Right ventricle myocardium superior (tissue), 1 donor: ENCODE measurements at places on chromosomes 5 and 9. TPM values are rescaled to one million over a fixed set of nuclear protein-coding genes. Genes with fewer than 3 reads are reported as not detected.

The ALDOB gene
- total RNA-seq: 0.56 TPM

The FCN2 gene
- total RNA-seq: 0.30 TPM

The ZCCHC7 gene
- total RNA-seq: 6.3 TPM

The VAV2 gene
- total RNA-seq: 4.9 TPM

The RASGEF1C gene
- total RNA-seq: 0.59 TPM

The EPB41L4A gene
- total RNA-seq: 20.5 TPM

The HTR4 gene
- 0.22 TPM for total RNA-seq

The SNAPC3 gene
- total RNA-seq: 32.1 TPM

The PTGES2 gene
- 155 TPM for total RNA-seq

The CER1 gene
- not detected for total RNA-seq

DNA sequence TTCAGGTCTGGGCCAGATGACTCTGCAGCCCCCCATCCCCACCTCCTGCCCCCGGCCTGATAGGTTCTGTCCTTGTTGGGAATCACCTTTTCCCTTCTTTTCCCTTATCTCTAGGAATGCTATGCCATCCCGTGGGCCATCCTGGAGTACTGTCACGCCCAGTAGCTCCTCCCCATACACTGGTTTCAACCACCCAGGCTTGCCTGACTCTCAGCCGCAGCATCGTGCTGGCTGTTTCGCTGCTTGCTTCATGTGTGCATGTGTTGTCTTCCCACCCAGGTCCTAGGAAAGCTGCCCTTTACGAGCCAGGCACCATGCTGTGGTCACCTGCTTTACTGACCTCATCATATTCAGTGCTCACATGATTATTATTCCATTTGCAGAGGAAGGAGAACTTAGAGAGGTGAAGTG is 71.8 kb downstream of the ANGPTL2 start:
- no peak for DNase-seq

DNA sequence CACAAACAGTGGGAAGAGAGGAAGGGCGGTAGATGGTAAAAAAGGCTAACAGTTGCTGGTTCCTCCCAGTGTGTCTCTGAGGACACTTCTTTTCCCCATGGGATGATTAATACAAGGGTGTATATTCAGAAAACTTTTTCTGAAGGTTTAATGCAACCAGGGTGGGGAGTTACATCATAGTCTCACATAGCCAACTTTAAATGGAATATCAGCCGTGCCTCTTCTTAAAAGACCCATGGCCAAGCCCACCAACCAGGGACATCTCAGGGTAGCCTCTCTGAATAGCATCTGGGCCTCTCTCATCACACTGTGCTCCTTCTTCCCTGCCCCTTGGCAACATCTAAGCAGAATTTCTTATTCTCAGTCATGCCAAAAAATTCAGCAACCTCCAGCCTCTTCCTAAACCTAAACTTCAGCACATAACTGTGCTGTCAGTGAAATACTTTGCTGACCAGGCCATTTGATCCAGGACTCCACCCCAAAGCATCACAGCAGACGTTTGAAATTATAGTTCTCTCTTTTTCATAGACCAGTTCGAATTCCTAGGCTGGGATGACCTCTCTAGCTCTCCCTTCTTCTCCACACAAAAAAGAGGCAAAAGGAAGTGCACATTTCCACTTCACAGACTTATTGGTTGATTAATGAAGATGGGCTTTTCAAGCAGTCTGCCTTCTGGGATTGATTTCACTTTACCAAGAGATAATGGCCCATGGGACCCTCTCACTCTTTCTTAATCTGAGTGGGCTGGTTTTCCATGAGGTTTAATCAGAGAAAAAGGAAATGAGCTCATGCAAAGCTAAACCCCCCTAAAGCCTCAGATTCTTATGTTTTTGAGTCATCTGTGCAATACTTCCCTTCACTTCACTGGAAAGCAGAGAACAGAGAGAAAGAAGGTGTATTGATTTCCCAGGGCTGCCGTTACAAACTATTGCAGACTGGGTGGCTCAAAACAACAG is 85.1 kb upstream of the RAI14 start:
- no peak for DNase-seq

DNA sequence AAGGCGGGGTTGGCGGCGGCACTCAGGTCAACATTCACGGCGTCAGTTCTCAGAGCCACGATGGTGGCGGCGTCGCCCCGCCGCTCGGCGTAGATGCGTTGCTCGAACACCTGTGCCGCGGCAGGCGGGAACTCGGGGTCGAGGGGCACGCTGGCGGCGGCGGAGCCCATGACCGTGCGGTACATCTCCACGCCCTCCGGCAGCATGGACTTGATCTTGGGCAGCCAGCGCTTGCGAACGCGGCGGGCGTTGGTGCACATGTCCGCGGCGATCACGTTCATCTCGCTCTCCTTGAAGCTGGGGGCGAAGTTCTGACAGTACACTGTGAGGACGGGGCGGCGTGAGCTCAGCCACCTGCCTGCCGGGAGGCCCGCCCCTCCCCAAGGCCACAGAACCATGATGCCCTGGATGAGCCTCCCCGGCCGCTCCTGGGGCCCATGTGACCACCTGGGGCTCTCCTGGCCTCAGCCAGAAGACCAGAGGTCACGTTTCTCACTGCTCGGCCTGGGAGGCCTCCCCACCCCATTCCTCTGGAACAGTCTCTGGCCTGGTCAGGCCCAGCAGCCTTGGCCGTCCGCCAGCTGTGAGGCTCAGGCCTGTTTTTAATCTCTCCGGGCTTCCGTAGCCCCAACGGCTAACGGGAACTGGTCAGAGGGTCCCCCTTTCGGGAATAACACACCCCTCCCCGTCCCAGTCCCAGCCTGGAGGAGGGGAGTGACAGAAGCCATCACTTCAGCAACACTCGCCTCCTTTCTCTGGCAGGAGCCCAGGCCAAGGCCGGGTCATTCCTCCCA is 50.7 kb upstream of the UBAC1 start:
- DNase-seq: peak; percentile 94

DNA sequence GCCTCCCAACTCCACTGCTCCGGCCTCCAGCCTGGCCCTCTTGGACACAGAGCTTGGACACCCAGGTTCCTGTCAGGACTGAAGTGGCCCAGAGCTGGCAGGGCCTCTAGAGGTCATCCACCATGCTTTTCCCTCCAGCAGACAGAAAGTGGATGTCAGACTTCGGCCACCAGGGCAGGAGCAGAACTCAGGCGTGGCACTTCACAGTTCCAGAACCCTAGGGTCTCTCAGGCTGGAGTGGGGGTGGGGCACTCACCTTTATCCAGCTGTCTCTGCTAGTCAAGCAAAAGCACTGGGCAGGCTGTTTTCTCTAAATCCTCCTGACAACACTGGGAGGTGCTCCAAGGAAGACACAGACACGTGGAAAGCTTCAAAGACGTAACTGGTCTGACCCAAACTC is 35.6 kb upstream of the N4BP3 start:
- DNase-seq: no peak

DNA sequence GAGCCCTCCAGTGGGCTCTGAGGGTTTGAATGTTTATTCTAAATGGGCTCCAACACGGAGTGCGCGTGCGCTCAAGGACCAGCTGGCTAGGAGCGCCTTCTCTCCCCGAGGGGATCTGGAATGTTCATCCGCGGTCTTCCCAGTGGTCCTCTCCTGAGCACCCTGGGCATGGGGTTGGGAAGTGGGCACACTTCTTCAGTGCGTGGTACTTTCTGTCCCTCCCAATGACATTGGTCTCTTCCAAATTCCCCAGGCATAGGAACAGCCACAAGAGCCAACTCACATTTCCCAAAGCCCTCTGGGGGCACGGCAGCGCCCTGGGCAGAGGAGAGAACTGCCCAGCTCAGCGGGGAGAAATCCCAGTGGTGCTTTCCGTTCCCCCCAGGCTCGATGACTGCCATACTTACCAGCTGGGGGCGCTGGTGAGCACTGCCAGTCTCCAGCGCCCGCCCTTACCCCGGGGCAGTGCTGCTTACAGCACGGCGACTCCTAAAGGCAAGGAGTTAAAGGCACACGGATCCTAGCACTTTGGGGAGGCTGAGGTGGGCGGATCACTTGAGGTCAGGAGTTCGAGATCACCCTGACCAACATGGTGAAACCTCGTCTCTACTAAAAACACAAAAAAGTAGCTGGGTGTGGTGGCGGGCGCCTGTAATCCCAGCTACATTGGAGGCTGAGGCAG is 29.9 kb upstream of the OBP2B start:
- DNase-seq: peak; percentile 76

DNA sequence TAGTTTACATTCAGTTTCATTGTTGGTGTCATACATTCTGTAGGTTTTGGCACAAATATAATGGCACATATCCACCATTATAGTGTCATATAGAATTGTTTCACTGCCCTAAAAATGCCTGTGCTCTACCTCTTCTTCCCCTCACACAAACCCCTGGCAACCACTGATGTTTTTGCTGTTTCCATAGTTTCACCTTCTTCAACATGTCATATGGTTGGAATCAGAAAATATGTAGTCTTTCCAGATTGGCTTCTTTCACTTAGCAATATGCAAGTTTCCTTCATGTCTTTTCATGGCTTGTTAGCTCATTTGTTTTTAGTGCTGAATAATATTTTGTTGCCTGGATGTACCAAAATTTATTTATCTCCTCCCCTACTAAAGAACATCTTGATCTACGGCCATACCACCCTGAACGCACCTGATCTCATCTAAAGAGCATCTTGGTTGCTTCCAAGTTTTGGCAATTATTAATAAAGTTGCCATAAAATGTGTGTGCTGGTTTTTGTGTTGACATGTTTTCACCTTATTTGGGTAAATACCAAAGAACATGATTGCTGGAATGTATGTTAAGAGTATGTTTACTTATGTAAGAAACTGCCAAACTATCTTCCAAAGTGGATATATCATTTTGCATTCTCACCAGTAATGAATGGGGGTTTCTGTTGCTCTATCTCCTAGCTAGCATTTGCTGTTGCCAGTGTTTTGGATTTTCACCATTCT is 17.0 kb upstream of the CDK20 start:
- no peak for DNase-seq

GRCh38 chr5:84438456-84438855 is 53.8 kb upstream of the EDIL3 start:
- DNase-seq: no peak

DNA sequence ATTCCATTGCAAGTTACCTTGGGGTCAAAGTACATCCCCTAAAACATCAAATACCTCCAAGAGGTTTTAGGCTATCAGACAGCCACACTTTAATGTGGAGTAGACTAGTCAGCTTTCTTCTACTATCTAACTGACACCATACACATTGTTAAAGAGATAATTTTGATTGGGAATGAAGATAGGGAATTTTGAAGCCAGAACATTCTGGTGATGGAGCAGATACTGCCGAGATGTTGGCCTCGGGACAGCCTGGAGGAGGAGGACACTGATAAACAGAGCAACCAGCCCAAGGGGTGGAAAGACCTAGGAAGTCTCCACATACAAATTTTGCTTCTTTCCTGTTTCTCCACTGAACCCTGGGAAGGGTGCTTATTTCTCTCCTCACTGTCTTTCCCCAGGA is 14.9 kb downstream of the TJP2 start:
- DNase-seq: no peak

DNA sequence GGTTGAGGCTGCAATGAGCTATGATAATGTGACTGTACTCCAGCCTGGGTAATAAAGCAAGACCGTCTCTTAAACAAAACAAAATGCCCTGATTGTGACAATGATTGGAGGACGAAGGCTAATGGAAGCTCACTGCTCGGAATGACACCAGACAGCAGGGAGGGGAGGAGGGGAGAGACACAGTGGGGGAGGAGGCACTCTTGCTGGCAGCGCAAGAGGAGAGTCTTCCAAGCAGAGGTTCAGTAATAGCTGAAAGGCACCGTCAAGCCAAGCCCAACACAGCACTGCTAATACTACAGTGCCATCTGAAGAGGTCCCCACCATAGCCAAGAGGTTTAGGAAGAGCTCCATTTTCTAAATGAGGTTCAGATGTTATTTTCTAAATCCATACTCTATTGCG is 102.3 kb downstream of the GLDC start:
- no peak for DNase-seq

DNA sequence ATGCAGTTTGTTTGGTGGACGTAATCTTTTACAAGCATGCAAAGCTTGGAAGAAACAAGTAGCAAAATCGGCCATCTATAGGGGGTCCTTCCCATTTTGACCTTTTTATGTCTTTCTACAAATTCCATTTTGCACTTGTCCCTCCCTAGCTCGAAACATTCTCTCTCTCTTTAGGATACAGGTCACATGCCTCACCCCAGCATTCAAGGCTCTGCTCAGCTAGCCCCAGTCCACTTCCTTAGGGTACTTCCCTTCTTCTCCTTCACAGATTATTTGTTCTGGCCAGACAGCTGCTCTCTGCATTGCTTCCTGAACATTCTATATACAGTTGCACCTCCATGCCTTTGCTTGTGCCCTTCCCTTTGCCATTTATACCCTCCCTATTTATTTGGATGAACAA is 31.7 kb upstream of the TRIM14 start:
- no peak for DNase-seq

DNA sequence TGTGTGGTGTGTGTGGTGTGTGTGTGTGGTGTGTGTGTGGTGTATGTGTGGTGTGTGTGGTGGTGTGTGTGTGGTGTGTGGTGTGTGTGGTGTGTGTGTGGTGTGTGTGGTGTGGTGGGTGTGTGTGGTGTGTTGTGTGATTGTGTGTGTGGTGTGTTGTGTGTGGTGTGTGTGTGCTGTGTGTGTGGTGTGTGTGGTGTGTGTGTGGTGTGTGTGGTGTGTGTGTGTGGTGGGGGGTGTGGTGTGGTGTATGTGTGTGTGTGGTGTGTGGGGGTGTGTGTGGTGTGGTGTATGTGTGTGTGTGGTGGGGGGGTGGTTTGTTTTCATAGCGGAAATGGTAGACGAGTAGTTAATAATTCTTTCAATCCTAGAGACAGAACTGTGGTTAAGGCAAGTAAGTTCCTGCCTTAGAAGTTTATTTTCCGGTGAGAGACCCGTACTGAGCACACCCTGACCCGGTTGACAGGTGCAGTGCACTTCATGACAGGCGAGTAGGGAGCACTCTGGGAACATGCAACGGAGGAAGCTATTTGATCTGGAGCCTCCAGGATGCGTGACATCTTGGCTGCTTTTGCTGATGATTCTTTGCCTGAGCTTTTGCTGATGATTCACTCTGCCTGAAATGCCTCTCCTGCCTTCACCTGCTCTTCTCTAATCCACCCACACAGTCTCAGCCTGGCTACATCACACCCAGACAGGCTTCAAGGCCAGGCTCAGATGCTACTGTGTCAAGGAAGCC is 21.7 kb upstream of the FAT2 start:
- no peak for DNase-seq

GRCh38 chr9:136493567-136493971 is 10.7 kb upstream of the SEC16A start:
- DNase-seq: no peak

DNA sequence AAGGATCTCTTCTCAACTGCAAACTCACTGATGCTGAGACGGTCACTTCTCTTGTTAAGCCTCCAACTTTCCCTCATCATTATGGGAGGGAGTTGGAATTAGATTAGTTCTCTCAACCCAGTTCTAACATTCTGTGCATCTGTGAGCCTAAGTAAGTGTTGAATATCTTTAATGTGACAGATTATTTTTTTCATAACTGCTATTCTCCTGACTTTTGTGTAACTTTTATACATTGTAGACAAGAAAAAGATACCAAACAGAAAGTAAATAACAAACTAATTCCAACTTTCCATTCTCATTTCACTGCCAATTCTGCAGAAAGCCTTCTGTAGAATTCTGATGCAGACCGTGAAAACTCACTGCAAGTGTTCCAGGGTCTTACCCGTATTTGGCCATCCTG is 813.5 kb downstream of the TLE4 start:
- DNase-seq: no peak

- no peak for DNase-seq
Observed at GRCh38 chr9:129725795-129726251, 27.0 kb downstream of the PTGES start.

- no peak for DNase-seq
Observed at GRCh38 chr5:176171171-176171760, 67.0 kb upstream of the SIMC1 start.
